NCI-H146 (cell line): ENCODE measurements at places on chromosomes 12 and 14.
A peak's percentile ranks its signal among the peaks of the same experiment; 100 is the strongest.

DNA sequence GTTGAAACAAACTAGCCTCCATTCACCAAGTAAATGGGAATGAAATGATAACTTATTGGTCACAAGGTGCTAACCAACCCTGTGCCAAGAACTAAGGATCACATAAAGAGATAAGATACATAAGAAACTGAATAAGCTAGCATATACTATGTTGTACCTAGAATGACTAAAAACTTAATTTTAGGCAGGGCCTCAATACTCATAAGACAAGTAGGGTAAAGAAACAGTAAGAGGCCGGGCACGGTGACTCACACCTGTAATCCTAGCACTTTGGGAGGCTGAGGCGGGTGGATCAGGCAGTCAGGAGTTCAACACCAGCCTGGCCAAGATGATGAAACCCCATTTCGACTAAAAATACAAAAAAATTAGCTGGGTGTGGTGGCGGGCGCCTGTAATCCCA is 17.7 kb downstream of the GDF11 start:
- no peak for DNase-seq

DNA sequence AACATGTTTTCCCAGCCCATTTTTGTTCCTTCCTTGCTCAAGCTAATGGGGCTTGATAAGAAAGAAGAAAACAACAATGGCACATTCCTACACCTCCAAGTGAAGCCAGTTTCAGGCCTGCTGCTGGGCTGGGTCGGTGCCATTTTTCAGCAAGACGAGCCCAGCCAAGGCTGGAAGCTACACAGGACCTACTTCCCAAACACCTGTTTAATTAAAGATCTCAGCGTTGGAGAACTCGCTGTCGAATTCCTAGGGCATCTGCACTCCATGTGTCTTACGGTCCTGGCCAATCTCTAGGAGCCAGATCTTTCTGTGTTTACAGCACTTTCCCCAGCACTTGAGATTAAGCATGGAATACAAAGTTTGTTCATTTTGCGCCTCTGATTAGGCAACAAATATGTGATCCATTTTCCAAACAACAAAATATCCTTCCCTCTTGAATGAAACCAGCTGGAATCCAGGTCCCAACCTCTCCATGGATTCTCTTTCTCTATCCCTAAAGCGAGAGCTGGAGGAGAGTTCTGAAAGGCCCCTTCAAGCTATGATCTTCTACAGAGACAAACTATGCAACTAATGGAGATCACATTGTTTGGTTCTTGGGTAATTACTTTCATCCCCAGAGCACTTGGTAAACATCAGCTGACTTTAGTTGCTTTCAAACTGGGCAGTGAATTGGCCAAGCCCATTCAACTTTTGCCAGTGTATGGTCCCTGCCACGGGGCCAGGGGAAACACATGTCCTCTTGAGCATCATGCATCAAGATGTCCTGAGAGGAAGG is 34.3 kb upstream of the TC2N start:
- no peak for DNase-seq

GRCh38 chr12:124898200-124898922 is 16.1 kb downstream of the UBC start:
- DNase-seq = peak; percentile 37

- DNase-seq = no peak
Measured at GRCh38 chr14:47085678-47086077, 434.1 kb upstream of the RPL10L start.
